ENCODE measurements at places on chromosomes 5 and 9.
A peak's percentile ranks its signal among the peaks of the same experiment; 100 is the strongest.

DNA sequence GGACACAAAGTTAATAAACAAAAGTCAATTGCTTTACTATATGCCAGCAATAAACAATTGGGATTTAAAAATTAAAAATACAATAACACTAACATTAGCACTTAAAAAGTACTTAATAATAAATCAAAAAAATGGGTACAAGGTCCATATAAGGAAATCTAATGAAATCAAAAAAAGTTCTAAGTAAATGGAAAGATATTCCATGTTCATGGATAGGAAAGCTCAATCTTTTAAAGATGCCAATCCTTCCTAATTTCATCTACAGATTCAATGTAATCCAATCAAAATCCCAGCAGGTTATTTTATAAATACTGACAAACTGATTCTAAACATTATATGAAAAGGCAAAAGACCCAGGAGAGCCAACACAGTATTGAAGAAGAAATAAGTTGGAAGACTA lies 41.9 kb downstream of the BTNL9 start:
- DNase-seq, result no peak

DNA sequence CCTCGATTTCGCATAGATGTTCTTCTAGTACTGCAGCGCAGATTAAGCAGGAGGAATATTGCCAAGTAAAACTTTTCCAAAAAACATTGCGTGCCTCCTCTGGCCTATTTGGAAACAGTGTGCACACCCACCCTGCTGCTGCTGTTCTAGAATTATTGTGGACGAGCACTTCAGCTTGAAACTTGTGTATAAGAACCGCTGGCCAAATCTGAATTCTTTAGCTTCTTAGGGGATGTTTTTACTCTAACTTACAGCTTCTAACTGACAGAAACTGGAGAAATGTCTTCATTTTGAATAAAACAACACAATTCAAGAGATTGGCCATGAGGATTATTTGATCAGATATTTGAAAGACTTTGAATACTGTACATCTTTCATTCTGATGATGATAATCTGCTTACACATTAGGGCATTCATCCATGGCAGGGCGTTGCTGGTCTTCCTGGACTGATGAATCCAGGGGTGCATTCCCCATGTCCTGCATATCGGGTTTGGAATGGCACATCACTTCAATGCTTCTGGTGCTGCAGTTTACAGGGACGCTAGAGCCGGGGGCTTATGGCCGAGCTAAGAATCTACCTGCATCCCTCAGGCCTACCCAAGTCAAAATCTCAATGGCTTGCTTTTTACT lies 6.5 kb downstream of the ADAMTS16 start:
- no peak for DNase-seq

DNA sequence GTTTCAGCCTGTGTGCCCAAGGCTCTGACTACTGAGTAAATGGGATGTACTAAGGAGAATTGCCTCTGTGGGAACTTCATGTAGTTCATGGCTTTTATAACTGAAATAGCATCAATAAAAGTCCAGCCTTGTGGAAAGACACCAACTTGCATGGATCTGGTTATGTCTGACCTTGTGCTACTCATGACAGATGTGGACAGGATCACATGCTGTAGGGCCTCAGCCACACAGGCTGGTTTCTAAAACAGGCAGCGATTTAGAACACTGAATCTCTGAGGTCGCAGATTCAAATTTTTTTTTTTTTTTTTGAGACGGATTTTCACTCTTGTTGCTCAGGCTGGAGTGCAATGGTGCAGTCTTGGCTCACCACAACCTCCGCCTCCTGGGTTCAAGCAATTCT lies 66.5 kb upstream of the SPIN1 start:
- no peak for DNase-seq

- no peak for DNase-seq
Observed at GRCh38 chr5:58013542-58014258, 446.2 kb downstream of the PLK2 start.

- DNase-seq, result no peak
Observed at GRCh38 chr5:50712479-50712878, 46.0 kb downstream of the PARP8 start.

DNA sequence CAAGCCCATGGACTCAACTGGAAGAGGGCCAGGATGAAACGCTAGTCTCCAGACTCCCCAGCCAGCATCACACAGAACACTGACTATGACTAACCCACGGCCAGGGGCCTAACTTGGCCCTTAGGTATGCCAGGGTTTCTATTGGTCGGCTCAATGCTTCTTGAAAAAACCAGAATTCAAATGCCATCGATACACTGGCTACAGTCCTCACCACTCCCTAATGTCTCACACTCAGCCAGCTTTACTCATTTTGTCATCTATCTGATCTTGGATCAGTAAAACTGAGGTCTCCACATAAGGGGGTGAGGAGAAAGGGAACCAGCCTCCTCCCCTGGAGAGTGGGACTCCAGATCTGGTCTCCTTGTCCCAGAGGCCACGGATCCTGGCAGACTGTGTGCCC lies 59.5 kb upstream of the FUBP3 start:
- DNase-seq, result no peak

- peak; percentile 90 for DNase-seq
Observed at GRCh38 chr9:14131356-14132088, 182.4 kb downstream of the NFIB start.

GRCh38 chr9:21985964-21986667 lies 8.1 kb downstream of the CDKN2A start:
- no peak for DNase-seq

- no peak for DNase-seq
Observed at GRCh38 chr5:9067154-9067553, 478.7 kb downstream of the SEMA5A start.

- no peak for DNase-seq
Observed at GRCh38 chr5:119949426-119949999, 320.2 kb downstream of the FAM170A start.

DNA sequence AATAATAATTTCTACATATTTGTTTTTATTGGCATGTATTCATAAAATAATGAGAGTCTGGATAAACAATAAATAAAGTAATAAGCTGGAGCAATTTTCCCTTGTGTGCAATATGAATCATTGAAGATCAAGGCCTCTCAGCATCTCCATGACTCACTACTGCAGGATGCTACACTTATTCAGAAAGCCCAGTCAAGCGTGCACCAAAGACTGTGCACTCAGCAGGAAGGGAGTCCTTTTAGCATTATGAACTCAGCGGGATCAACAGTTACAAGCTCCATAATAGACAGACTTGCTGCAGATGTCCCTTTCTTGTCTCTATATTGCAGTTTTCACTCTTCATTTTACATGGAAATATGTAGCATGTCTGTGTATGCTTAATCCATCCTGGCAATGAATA lies 485.3 kb downstream of the CDH9 start:
- DNase-seq, result peak; percentile 90

DNA sequence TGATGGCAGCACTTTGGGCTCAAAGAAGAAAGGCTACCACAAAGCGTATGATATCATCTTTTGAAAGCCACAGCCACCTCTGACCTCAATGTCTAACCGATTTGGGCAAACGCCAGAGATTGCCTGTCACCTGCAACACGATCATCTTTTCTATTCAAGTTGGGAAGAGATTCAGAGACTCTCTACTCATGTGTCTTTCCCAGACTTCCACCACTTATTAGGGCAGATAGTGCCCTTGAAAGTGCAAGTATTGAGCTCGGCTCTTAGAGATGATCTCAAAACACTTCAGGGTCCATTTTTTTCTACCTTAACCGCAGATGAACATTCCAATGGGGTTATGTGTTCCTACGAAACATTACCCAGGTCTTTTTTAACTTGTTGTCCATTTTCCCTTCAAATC lies 213.7 kb downstream of the DRD1 start:
- DNase-seq, result no peak

DNA sequence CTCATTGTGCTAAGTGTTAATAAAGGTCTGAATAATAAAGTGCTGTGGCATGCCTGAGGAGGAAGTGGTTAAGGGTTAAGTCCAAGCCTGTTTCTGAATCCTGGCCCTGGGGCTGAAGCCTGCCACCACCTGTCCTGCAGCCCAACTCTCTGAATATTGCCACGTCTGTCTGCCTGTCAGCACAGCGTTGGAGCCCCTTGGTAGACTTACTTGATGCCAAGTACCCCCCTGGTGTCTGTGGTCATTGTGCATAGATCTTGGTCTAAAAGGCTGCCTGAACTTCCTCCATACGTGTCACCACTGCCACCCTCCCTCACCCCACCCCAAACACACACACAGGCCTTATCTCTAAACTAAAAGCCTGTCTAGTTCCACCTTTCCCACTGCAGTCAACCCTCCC lies 35.4 kb upstream of the SLC2A8 start:
- DNase-seq, result no peak

DNA sequence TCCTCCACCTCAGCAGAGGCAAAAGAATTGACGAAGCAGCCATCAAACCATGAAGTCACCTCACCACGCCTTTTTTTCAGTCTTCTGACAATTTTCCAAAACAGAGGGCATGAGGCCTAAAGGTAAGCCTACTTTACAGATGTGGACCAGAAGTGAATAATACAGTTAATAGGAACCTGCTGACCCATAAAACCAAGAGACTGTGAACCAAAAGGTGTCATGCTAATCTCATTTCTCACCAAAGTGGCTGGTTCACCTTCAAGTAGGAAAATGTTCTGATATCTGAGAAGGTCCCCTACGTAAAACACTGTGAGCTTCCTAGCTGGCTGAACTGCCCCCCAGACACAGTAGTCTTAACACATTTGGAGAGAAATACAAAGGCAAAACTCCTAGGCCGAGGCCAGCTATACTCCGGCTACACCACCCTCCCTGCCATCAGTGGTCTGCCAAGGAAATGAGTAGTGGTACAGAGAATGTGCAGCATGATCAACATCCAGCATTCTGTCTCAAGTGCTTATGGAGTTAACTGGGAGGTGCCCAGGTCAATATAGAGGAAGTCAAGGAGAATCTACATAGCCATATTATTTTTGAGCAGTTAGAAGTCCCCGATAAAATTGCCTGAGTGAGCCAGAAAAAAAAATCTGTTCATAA lies 19.3 kb upstream of the F2RL2 start:
- no peak for DNase-seq

DNA sequence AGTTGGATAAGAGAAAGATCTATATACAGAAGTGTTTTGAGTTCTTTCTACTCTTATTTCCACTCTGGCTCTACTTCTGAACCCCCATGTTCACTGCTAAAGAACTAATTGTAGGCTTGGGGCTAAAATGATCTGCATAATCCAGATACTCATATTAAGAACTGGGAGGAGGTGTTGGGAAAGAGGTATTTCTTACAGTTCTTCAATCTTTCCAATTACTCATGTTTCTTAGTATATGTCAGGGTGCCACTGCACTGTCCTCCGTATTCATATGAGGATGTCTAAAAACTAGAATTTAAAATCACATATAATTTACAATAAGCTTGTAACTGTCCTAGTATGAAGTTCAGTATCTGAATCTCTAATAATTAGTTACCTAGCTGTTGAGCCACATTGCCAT lies 12.7 kb downstream of the NIPBL start:
- DNase-seq, result no peak

GRCh38 chr9:27766073-27766835 lies 193.0 kb upstream of the C9orf72 start:
- no peak for DNase-seq

- DNase-seq, result no peak
Observed at GRCh38 chr5:91171322-91171721, 211.8 kb downstream of the ARRDC3 start.

GRCh38 chr9:81559709-81560108 lies 129.6 kb downstream of the TLE1 start:
- DNase-seq, result no peak

DNA sequence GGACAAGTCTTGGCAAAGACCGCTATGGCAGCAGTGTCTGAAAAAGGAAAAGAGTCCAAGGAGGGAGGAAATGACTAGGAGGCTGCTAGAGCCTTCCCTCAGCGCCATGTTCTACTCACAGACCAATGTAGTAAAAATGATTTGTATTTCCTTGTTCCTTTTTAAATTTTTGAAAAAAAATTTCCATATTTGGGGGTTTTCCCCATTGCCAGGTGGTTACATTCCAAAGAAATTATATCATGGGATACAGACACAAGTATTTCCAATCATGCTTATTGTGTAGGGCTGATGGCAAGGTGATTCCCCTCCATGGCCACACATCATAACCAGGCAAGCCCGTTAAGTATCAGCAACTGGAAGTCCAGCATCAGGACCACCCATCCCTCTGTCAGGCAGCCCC lies 138.2 kb downstream of the PIP5K1B start:
- DNase-seq, result no peak

GRCh38 chr9:136115641-136116359 lies 2.9 kb downstream of the TMEM250 start:
- DNase-seq, result no peak

- no peak for DNase-seq
Observed at GRCh38 chr9:70478963-70479641, 64.6 kb upstream of the KLF9 start.

DNA sequence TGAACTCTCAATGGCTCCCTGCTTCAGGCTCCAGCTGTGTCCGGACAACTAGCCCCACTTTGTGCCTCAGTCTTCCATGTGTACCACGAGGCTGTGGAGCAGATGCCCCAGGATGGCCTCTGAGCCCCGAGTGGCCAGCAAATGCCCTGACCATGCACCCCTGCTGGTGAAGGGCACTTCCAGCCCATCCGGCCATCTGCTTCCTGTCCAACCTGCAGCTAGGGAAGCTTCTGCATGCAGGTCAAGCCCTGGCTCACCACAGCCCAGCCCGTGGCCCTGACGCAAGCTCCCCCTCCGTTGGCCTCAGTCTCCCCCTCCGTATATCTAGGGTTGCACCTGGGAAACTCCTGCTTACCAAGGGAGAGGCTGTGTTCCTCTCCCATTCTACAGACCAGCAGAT lies 4.8 kb downstream of the NINJ1 start:
- no peak for DNase-seq

DNA sequence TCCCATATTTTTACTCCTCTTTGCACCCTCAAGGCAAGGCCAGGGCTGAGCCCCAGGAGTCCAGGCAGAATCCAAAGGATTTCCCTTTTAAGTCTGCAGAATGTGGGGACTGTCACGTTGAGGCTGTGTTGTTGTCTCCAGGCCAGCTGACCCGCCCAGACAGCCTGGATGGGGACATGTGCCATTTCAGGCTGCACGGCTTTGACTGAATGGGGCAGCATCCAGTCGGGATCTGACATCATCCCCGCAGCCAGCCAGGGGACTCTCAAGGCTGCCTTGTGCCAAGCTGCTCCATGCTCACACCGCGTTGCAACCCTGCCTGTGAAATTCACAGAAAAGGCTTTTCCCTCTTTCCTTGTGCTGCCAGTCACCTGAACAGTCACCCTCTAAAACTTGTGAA lies 2.2 kb upstream of the ZNF366 start:
- no peak for DNase-seq

- no peak for DNase-seq
Observed at GRCh38 chr5:67187006-67187715, 9.4 kb downstream of the CD180 start.

GRCh38 chr9:19411316-19411715 lies 2.5 kb downstream of the ACER2 start:
- no peak for DNase-seq

- DNase-seq, result no peak
Observed at GRCh38 chr5:570446-570845, 41.7 kb upstream of the CEP72 start.

GRCh38 chr9:98396236-98396635 lies 140.8 kb upstream of the TBC1D2 start:
- DNase-seq, result no peak

- DNase-seq, result peak; percentile 43
Observed at GRCh38 chr9:77018058-77018968, 1.1 kb upstream of the FOXB2 start.

- no peak for DNase-seq
Observed at GRCh38 chr9:1340390-1340789, 290.2 kb downstream of the DMRT2 start.
